Activated CD8-positive, alpha-beta memory T cell treated with anti-CD3 and anti-CD28 coated beads for 36 hours (primary cell): ENCODE measurements at places on chromosomes 7 and 10. TPM values are rescaled to one million over a fixed set of nuclear protein-coding genes. Genes with fewer than 3 reads are reported as not detected.

Gene PAPOLB
- not detected for total RNA-seq

Gene EGR2
- total RNA-seq: 91.3 TPM

Gene LRRTM3
- total RNA-seq: not detected

Gene GFRA1
- not detected for total RNA-seq

Gene PLXNA4
- 0.19 TPM for total RNA-seq

Gene MBL2
- not detected for total RNA-seq

Gene TMEM236
- total RNA-seq: 0.04 TPM

Gene TBX20
- total RNA-seq: not detected

Gene CUTC
- 31.5 TPM for total RNA-seq

Gene NFE2L3
- total RNA-seq: 62.1 TPM

Gene NANOS1
- total RNA-seq: 0.06 TPM

Gene C10orf67
- total RNA-seq: not detected

Gene GDF2
- total RNA-seq: not detected

Gene PTPN20
- 1.1 TPM for total RNA-seq

Gene RASA4B
- 23.7 TPM for total RNA-seq

Gene PTPRE
- total RNA-seq: 33.3 TPM

Gene SERPINE1
- total RNA-seq: 0.17 TPM

Gene PIK3AP1
- total RNA-seq: 9.8 TPM

Gene EPDR1
- total RNA-seq: 1.3 TPM
